ENCODE measurements at places on chromosomes 11 and 22. TPM values are rescaled to one million over a fixed set of nuclear protein-coding genes. Genes with fewer than 3 reads are reported as not detected.

DNA sequence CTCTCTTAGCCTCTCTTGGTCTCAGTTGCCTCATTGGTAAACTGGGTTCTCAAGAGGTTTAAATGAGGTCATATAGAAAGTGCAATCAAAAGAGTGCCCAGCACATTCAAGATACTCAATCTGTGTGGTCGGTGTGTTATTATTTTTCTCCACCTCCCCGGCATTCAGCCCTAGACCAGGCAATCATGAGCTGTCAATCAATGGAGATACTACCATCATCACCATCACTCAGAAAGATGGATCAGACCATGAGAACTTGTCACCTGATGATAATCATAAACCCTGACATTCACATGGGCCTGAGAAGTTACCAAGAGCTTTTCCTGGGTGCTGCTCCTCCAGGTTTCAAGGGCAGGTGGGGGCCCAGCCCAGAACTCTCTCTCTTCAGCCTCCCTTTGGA, 166.1 kb downstream of the MN1 start:
- DNase-seq: no peak

DNA sequence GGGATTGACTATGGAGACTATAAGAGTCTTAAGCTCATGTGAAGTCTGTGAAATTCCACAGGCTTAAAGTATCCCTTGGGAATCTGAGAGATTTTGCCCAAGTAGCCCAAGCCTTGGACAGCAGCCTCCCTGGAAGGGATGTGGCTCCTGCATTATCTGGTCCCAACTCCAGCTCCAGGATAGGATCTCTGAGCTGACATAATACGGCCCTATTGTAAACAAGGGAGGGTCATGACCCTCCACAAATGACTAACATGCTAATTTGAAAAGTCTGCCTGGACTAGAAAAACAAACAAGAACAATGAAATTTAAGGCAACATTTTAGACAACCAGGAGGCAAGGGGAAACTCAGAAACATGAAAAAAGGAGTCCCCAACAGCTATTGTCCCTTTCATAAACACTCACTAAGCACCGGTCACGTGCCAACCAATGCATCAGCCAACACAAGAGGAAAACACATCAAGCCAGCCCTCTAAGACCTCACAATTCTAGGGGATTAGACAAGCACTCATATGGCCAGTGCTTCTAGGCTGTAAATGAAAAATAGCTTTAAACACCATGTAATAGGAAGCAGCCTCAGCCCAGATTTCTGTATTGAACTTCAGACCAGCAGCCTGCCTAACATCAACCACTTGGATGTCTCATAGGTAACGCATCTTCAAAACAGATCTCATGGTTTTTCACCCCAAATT, 101.2 kb upstream of the TIMP3 start:
- DNase-seq: no peak

DNA sequence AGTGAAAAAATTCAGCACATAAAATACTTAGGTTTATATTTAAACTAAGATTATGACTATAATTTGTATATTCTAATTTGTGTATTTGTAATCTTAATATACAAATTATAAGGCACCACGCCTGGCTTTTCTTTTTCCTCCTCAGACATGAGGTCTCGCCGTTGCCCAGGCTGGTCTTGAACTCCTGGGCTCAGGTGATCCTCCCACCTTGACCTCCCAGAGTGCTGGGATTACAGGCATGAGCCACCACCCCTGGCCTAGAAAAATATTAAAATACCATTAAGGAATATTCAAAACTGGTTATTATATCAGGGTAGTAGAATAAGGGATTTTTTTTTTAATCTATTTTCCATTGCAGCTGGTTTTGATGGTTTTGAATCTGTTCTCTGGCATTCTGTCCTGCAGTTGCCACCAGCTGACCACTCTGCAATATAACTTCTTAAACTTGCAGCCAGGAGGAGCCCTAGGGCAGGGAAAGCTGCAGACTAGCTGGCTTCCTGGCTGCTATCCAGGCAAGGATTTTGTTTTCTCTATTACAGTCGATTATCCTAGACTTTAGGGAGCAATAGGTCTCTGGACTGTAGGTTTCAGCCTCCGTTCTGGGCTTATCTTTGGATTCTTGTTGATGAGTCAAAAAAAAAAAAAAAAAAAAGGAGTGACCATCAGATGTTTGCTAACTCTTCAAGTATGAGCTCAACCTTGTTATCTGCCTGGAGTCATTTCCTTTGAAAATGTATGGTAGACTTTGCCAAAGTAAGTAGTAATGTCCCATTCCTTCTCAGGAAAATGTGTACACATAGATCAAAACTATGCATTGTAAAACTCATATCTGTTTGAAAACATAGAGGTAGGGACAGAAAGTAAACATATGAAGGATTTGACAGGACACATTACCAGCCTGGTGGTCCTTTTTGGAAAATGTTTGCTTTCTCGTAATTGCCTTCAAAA, 13.2 kb downstream of the POLA2 start:
- no peak for DNase-seq

- no peak for DNase-seq
Measured at GRCh38 chr11:12417691-12418611, 40.6 kb downstream of the PARVA start.

MS4A6E gene
- not detected for total RNA-seq
